ENCODE measurements at places on chromosomes 6 and 20. TPM values are rescaled to one million over a fixed set of nuclear protein-coding genes. Genes with fewer than 3 reads are reported as not detected.

- no peak overlapping the region for H3K4me3 ChIP-seq
- DNase-seq = no peak
- no peak overlapping the region for H3K27ac ChIP-seq
- no peaks in the 10 kb centered on the region for H3K27me3 ChIP-seq
- H3K4me1 ChIP-seq = peaks cover 7% of the 10 kb centered on the region
Observed at GRCh38 chr6:116624036-116624805, 7.9 kb downstream of the RSPH4A start.

DNA sequence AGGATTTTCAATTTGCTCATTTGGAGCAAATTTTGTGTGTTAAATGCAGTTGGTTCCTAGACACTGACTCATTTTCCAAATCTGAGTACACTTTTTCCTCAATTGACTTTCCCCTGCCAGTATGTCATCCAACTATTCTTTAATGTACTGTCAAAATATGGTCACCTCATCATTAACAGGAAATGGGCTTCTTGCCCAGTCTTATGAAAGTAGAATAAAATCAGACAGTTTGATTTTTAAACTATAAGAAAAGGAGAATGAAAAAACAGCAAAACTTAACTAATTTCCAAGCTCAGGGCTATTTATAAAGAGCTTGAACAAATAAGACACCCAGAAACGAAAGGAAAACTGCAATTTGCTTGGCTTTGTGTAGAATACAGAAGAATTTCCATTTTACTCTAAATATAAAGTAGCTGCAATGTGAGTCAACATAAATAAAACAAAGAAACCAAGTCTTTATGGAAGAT lies 43.7 kb upstream of the RAB23 start:
- H3K4me3 ChIP-seq = no peak overlapping the region
- H3K4me1 ChIP-seq = no peaks in the 10 kb centered on the region
- DNase-seq = no peak
- H3K27ac ChIP-seq = no peak overlapping the region
- H3K36me3 ChIP-seq = no peaks in the 10 kb centered on the region

GRCh38 chr6:72683797-72684196 lies 61.9 kb downstream of the KCNQ5 start:
- H3K27ac ChIP-seq = no peak overlapping the region
- no peaks in the 10 kb centered on the region for H3K36me3 ChIP-seq
- no peaks in the 10 kb centered on the region for H3K27me3 ChIP-seq
- no peak for DNase-seq
- no peaks in the 10 kb centered on the region for H3K4me1 ChIP-seq

DNA sequence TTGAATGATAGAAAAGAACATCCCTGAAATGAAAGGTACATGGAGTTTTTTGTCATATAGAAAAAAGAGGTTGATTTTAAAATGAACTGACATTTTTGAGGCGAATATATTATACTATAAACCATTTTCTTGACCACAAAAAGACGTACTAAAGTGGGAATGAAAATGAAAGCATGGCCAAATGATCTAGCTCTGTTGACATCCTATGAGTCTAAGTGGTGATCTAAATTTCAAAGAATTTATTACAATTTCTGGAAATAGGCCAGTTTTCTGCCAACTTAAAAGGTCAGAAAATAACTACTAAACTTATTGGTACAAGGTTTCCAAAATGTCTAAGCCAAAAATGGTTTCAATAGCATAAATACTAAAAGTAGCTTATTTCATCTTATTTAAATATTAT lies 536.8 kb downstream of the EYS start:
- H3K27me3 ChIP-seq = no peaks in the 10 kb centered on the region
- no peak for DNase-seq
- no peak overlapping the region for H3K4me3 ChIP-seq
- no peaks in the 10 kb centered on the region for H3K36me3 ChIP-seq

GRCh38 chr20:53592992-53593465 lies 610 bp downstream of the ZNF217 start:
- peak overlapping the region; percentile 98 for H3K4me3 ChIP-seq
- DNase-seq = peak; percentile 37
- H3K27me3 ChIP-seq = peaks cover 7% of the 10 kb centered on the region
- H3K27ac ChIP-seq = peak overlapping the region; percentile 99

GRCh38 chr6:84346372-84346771 lies 118.9 kb upstream of the CEP162 start:
- H3K4me1 ChIP-seq = peaks cover 27% of the 10 kb centered on the region
- H3K27me3 ChIP-seq = no peaks in the 10 kb centered on the region
- H3K36me3 ChIP-seq = no peaks in the 10 kb centered on the region
- no peak overlapping the region for H3K27ac ChIP-seq
- H3K4me3 ChIP-seq = no peak overlapping the region
- DNase-seq = no peak

GRCh38 chr6:3457710-3458602 lies 1.1 kb upstream of the SLC22A23 start:
- DNase-seq = peak; percentile 40
- H3K27me3 ChIP-seq = peaks cover 7% of the 10 kb centered on the region
- peaks cover 4% of the 10 kb centered on the region for H3K36me3 ChIP-seq
- peak overlapping the region; percentile 92 for H3K4me3 ChIP-seq

GRCh38 chr20:3367089-3367488 lies 40.4 kb downstream of the DNAAF9 start:
- H3K27ac ChIP-seq = no peak overlapping the region
- peaks cover 3% of the 10 kb centered on the region for H3K27me3 ChIP-seq
- H3K4me1 ChIP-seq = peaks cover 3% of the 10 kb centered on the region
- H3K4me3 ChIP-seq = no peak overlapping the region
- DNase-seq = no peak

- H3K27me3 ChIP-seq = peaks cover 1% of the 10 kb centered on the region
- no peak for DNase-seq
- H3K4me3 ChIP-seq = no peak overlapping the region
- no peaks in the 10 kb centered on the region for H3K36me3 ChIP-seq
- H3K4me1 ChIP-seq = peaks cover 4% of the 10 kb centered on the region
- no peak overlapping the region for H3K27ac ChIP-seq
Observed at GRCh38 chr6:13163161-13163944, 165.0 kb downstream of the TBC1D7 start.

DNA sequence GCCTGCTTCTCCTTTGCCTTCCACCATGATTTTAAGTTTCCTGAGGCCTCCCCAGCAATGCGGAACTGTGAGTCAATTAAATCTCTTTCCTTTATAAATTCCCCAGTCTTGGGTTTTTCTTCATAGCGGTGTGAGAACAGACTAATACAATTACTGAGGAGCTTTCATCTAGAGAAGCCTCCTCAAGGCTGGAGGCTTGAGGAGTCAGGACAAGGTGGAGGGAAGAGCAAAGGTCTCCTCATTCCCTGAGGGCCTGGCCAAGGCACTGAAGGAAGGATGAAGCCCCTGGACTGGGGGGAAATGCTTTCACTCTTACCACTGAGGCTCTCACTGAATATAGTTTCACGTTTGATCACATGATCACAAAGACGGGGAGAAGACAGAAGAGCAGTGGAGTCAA lies 118.2 kb downstream of the MAN1A1 start:
- peaks cover 20% of the 10 kb centered on the region for H3K36me3 ChIP-seq
- no peak overlapping the region for H3K4me3 ChIP-seq
- H3K4me1 ChIP-seq = no peaks in the 10 kb centered on the region
- peaks cover 2% of the 10 kb centered on the region for H3K27me3 ChIP-seq

DNA sequence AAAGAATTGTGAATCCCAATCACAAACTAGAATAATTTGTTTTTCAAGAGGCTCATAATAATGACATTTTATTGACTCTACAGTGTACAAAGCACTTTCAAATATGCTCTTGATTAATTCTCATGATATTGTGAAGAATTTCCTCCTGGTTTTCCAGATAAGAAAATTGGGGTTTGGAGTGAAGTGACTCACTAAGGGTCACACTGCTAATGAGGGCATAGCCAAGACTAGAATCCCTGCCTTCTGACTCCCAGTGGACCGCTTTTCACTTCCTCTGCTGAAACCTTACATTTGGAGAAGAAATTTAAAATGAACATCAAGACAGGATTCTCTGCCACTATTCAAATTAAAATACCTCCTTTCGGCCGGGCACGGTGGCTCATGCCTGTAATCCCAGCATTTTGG lies 38.3 kb upstream of the LTV1 start:
- no peak for DNase-seq
- H3K27ac ChIP-seq = no peak overlapping the region
- peaks cover 3% of the 10 kb centered on the region for H3K4me1 ChIP-seq
- H3K36me3 ChIP-seq = peaks cover 45% of the 10 kb centered on the region
- H3K27me3 ChIP-seq = no peaks in the 10 kb centered on the region
- H3K4me3 ChIP-seq = no peak overlapping the region

- peaks cover 4% of the 10 kb centered on the region for H3K27me3 ChIP-seq
- H3K4me3 ChIP-seq = no peak overlapping the region
Observed at GRCh38 chr20:20897922-20898321, 185.5 kb upstream of the RALGAPA2 start.

GRCh38 chr6:169169375-169169774 lies 84.3 kb downstream of the THBS2 start:
- H3K27ac ChIP-seq = no peak overlapping the region
- H3K4me3 ChIP-seq = no peak overlapping the region
- no peaks in the 10 kb centered on the region for H3K4me1 ChIP-seq

DNA sequence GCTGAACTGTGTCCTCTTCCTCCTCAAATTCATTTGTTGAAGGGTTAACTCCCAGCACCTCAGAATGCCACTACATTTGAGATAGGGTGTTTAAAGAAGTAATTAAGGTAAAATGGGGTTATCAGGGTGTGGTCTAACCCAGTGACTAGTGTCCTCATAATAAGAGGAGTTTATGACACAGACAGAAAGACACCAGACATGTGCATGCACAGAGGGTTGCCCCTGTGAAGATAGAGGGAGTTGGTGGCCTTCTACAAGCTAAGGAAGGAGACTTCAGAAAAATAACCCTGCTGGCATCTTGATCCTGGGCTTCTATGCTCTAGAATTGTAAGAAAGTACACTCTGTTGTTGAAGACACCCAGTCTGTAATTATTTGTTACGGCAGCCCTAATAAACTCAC lies 24.9 kb upstream of the EDN1 start:
- H3K27me3 ChIP-seq = no peaks in the 10 kb centered on the region
- H3K4me1 ChIP-seq = no peaks in the 10 kb centered on the region
- no peak for DNase-seq
- H3K4me3 ChIP-seq = no peak overlapping the region

- no peaks in the 10 kb centered on the region for H3K4me1 ChIP-seq
- DNase-seq = no peak
- H3K36me3 ChIP-seq = no peaks in the 10 kb centered on the region
- no peak overlapping the region for H3K4me3 ChIP-seq
- H3K27ac ChIP-seq = no peak overlapping the region
Observed at GRCh38 chr20:38343311-38344106, 2.8 kb upstream of the LBP start.

GRCh38 chr20:20286061-20286460 lies 81.8 kb upstream of the INSM1 start:
- H3K27me3 ChIP-seq = peaks cover 3% of the 10 kb centered on the region
- H3K4me1 ChIP-seq = no peaks in the 10 kb centered on the region
- DNase-seq = no peak
- no peak overlapping the region for H3K4me3 ChIP-seq
- H3K36me3 ChIP-seq = no peaks in the 10 kb centered on the region

DNA sequence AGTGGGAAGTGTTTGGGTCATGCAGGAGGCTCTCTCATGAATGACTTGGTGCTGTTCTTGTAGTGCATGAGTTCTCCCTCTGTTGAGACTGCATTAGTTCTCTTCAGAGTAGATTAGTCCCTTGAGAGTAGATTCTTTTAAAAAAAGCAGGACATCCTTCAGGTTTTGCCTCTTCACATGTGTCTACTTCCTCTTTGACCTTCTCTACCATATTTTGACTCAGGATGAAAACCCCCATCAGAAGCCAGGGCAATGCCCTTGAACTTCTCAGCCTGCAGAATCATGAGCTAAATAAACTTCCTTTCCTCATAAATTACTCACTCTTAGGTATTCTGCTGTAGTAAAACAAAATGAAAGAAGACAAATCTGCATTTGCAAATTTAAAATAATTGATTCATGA lies 170.3 kb downstream of the CD109 start:
- DNase-seq = no peak
- no peaks in the 10 kb centered on the region for H3K27me3 ChIP-seq
- no peak overlapping the region for H3K27ac ChIP-seq
- H3K4me3 ChIP-seq = no peak overlapping the region
- no peaks in the 10 kb centered on the region for H3K4me1 ChIP-seq

DNA sequence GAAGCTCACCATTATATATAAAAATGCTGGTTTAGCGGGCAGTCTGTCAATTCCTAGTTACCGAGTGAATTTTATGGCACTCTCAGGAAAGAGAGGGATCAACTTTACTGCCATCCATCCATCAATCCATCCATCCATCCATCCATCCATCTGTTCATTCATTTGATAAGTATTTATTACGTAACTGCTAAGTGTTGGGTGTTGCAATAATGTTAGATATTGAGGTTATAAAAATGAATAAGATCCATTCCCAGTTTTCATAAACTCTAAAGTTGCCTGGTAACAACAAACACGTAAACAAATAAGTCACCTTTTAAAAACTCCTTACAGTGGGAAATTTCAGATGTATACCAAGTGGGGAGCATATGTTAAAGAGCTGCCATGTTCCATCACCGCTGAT lies 36.8 kb downstream of the SASH1 start:
- no peak overlapping the region for H3K4me3 ChIP-seq
- no peaks in the 10 kb centered on the region for H3K27me3 ChIP-seq
- H3K36me3 ChIP-seq = peaks cover 31% of the 10 kb centered on the region
- peaks cover 49% of the 10 kb centered on the region for H3K4me1 ChIP-seq
- no peak for DNase-seq

GRCh38 chr6:118252474-118252873 lies 295.6 kb upstream of the PLN start:
- no peak overlapping the region for H3K4me3 ChIP-seq
- H3K36me3 ChIP-seq = no peaks in the 10 kb centered on the region
- peaks cover 2% of the 10 kb centered on the region for H3K27me3 ChIP-seq
- no peak overlapping the region for H3K27ac ChIP-seq
- H3K4me1 ChIP-seq = peaks cover 6% of the 10 kb centered on the region
- no peak for DNase-seq

DNA sequence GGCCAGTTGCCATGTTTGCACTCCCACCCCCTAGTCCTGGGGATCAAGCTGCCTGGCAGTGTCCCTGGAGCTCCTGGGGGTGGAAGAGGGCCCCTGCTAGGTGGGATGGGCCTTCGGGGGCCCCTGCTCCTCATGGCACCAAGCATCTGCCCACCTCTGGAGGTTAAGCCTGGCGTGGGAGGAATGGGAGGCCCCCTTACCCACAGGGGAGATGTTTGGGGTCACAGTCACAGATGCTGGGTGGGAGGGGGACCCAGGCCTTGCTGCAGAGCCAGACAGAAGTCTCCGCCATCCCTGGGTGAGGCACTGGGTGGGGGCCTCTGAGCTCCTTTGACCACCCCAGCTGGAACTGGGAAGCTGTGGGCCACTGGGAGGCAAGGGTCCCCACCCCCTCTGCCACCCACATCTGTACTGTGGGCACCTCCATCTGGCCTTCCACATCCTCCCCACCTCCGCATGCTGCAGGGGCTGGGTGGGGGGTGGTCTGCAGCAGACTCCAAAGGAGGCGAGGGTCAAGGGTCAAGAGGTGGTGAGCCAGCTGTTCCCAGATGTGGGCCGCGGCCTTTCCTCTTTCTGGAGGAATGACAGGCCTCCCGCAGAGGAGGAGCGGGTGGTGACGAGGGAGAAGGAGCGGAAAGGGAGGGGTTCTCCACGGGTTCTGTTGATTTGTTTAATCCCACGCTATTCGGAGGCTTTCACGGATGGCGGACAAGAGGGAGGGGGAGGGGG lies 41.5 kb downstream of the YTHDF1 start:
- no peak overlapping the region for H3K27ac ChIP-seq
- no peak for DNase-seq
- peaks cover 5% of the 10 kb centered on the region for H3K4me1 ChIP-seq
- H3K36me3 ChIP-seq = peaks cover 3% of the 10 kb centered on the region

The CST4 gene
- not detected for total RNA-seq

The SLC25A27 gene
- total RNA-seq = 4.7 TPM

The SLC22A16 gene
- 0.54 TPM for total RNA-seq

The MMP24 gene
- total RNA-seq = 9.1 TPM

The PLA2G7 gene
- 0.21 TPM for total RNA-seq

The SIRPB2 gene
- 41.5 TPM for total RNA-seq

The C20orf141 gene
- total RNA-seq = not detected

The RSPH9 gene
- not detected for total RNA-seq

The TINAG gene
- total RNA-seq = not detected
